ENCODE measurements at places on chromosomes 4 and X. TPM values are rescaled to one million over a fixed set of nuclear protein-coding genes. Genes with fewer than 3 reads are reported as not detected.

DNA sequence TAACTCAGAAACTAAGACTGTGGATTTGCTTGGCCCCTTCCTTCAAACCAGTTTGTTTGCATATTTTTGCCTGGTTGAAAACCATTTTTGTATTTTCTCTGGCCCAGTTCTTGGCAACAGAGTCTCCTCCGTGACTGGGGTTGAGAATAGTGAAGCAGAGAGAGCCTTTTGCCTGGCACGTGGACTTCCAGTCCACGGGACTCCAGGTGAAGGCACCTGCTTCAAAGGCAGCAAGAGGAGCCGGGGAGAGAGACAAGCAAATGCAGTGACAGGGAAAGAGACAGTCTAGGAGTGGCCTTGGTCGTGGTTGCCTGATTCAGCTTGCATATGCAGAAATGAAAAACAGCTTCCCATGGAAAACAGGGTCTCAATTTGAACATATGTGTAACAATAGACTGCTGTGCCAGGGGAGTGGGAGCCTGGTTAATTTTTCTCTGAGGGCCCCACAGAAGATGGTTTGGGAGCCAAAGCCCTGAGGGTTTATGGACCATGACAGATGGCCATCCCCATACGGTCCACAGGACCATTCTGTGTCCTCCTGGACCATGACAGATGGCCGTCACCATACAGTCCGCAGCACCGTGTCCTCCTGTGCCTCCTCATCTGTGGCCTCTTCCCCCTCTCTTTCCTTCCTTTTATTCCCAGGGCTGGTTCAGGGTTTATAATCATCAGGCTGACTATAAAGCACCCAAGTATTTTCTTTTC is 272.2 kb upstream of the RASGEF1B start:
- peak; percentile 62 for DNase-seq

GRCh38 chr4:156838761-156839160 is 132.8 kb downstream of the PDGFC start:
- no peak for DNase-seq

DNA sequence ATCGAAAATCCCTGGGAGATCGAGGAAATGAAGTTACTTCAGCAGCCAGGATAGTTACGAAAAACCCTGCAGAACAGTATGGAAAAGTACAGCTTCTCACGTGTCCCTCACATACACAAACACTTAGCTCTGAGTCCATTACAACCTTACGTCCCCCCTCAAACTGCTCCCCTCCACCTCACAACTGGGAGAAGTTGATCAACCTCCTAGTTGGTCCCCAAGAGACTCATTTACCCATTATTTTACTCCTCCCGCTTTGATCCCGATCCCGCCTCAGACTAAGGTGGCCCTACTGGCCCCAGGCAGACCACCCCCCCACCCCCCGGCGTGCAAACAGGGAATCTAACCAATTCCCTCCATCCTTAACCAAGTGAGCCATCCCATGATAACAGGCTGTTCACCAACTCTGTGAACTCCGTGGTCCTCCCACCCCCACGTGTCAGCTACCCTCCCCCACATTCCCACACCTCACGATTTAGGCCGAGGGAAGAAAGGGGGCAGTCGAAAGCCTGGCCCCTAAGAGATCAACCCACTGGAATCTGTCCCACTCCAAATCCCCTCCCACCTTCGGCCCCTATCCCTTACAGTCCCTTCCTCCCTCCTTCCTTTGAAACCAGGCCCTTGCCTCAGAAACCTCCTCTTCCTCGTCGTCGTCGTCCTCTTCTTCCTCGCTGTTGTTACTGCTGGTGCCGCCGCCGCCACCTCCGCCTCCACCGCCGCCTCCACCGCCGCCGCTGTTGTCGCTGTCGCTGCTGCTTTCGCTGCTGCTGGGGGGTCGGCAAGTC is 755 bp downstream of the ANKRD17 start:
- DNase-seq: peak; percentile 55

- no peak for DNase-seq
Observed at GRCh38 chr4:100879471-100879870, 361.6 kb upstream of the EMCN start.

- DNase-seq: no peak
Observed at GRCh38 chr4:173269280-173269679, 64.9 kb downstream of the HMGB2 start.

- DNase-seq: no peak
Observed at GRCh38 chrX:15864629-15865028, 10.0 kb upstream of the AP1S2 start.

DNA sequence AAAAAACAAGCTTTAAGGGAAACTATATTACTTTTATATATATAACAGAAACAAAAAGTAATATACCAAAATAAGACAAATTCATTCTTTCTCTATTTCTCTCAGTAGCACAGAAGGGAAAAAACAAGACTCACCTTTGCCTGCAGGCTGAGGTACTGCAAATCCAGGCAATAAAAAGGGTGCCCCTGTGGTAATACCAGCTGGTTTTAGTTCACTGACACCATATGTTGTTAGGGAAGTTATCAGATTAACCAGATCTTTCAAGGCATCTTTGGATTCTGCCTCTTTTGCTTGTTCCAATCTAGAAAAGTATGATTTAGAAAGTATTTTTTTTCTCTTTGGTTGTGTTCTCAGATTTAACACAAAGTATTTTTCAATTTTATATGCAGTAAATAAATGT is 139.8 kb downstream of the WDFY3 start:
- DNase-seq: no peak

DNA sequence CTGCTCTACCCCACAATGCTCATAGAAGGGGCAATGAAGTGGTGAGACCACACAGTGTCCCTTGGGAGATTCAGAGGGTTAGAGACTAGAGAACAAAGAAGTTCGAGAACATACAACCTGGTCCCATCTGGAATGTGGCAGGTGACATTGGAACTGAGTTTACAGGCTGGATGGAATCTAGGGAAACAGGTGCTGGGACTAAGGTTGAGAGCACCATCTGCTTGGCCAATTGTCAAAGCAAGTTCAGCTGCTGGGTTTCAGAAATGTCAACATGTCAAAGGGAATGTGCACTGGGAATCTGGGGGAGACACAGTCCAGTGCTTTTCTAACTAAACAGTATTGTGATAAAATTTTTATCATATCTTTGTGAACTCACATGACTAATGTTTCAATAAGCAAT is 15.9 kb upstream of the FAM13A start:
- no peak for DNase-seq

DNA sequence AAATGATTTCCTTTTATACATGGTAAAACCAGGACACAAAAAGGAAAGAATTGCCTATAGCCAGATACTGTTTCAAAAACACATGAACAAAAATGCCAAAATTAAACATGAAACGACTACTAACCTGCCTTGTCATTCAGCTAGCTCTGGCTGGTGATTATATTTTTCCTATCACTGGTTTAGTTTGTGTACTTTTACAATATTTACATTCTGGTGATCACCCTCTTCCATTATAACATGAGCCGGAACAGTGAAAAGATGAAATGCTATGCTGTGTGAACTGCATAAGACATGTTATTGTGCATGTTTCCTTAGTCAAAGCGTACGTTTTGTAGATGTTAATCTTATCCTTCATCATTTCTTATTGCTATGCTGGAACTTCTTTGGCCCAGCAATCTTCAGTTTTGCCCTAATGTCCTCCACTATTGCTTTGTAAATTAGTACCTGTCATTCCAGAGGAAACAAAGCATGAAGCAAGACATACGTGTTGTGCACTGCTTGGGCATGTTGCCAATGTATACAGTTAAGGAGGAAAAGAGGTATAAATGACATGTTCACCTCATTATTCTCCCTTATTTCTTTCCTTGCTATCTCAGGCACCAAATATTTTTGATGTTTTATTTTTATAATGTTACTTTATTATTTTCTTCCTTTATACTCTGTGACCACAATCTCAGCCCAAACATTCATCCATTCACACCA is 386.3 kb downstream of the ARHGAP24 start:
- DNase-seq: peak; percentile 65

DNA sequence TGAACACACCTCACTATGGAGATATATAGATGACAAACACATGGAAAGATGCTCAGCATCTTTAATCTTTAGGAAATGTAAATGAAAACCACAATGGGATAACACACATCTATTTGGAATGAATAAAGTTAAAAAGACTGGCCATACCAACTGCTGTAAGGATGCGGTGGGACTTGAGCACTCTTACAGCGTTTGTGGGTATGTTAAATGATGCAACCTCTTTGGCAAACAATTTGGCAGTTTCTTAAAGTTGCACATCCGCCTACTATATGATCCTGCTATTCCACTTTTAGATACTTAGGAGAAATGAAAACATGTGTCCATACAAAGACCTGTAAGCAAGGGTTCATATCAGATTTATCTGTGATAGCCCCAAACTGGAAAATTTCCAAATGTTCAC is 50.7 kb downstream of the MRPL1 start:
- DNase-seq: no peak

DNA sequence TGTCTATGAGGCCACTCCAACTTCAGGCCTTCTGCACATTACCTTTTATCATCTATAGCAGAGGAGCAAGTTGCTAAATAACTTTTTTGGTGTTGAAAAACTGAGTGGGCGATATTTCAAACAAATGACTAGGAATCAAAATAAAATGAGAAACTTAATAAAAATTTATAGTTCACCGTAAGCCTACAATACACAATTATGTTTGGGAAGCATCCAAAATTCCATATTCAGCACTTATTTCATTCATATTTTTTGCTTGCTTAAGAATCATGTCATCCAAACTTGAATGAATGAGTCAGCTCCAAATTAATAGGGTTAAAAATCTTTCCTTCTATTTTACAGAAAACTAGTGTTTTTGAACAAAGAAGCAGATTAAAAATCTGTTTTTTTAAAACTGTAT is 119.1 kb downstream of the SH3RF1 start:
- DNase-seq: no peak

GRCh38 chrX:13937370-13938050 is 92.2 kb downstream of the GEMIN8 start:
- no peak for DNase-seq

DNA sequence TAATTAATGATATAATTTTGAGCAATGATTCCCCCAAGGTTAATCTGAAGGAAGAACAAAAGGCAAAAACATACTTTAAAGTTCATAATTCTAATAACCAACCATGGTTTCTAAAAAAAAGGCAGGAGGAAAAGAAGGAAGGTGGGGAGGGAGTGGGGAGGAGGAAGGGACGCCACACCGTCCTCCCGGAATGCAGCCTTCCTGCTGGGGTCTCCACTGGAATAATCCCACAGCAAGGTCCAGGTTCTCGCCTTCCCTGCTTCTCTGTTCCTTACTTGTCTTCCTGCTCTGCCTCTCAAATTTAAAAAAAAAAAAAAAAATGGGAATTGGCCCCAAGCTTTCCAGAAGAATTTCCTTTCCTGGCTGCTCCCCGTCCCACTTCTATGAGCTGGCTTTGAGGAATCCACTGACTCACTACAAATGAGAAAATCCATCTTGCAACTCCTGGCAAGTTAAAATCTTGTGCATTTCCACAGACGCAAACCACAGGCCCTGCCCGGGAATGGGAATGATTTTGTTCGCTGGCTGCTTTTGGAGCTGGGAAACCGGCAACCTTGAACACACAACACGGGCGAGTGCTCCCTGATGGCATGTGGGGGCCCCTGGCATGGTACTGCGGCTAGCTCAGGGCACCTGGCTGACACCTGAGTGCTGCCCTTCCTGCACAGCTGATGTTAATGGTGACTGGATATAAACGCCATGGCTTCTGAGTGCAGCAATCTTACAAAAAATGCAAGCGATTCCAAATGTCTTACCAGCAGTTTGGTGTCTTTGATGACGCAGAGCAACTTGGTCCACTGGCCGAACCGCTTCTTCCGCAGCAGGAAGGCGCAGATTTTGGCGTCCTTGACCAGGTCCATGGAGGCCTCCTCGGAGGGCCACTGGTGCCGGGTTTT is 97.0 kb downstream of the AFAP1 start:
- peak; percentile 97 for DNase-seq

DNA sequence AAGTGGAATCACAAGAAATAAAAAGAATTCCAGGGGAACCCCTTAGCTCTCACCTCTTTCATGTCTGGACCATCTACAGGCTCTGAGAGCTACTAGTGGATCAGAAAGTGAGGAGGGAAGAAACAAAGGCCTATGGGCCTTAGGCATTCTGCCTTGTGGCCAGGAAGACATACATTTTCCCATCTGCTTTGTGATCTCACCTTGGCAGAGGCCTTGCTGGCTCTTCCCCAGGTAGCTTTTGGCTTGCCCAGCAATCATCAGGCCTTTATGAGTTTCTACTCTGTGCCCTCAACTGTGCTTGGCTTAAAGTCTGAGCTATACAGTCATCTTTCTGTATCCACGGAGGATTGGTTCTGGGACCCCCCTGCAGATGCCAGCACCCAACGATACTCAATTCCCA is 28.3 kb upstream of the CD99L2 start:
- no peak for DNase-seq

GRCh38 chrX:48520976-48521352 is 644 bp upstream of the EBP start:
- DNase-seq: no peak

GRCh38 chr4:176883681-176884418 is 91.1 kb upstream of the VEGFC start:
- DNase-seq: no peak

GRCh38 chr4:26459756-26460530 is 30.3 kb downstream of the CCKAR start:
- peak; percentile 62 for DNase-seq

DNA sequence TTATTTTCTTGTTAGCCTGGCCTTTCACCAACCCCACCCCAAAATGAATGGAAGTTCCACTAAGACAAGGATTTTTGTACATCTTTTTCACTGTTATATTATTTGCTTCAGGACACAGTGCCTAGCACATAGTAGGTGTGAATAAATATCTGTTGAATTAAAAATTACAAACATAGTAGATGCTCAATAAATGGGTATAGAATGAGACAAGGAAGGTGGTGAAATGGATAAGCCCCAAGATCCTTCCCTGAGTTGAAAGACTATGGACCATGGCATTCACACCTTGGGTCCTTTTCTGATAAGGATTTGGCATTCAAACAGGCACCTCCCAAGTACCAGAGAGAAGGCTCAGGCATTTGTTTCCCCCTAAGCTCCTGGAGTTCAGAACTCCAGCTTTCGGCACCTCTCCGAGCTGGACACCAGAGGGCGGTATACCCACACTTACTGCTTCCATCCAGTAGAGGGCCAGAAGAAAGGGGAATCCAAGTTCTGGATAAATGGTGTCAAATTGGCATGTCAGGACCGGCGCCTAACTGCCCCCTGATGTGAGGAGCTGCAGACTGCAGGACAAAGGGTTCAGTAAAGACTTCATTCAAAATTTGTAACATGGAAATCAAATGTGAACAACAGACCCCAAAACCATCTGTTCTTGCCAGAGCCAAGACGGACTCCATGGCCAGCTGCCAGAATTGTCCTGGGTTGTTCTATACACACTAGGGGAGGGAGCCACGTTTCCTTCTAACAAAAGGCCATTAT is 193.0 kb downstream of the GPC3 start:
- DNase-seq: peak; percentile 69

DNA sequence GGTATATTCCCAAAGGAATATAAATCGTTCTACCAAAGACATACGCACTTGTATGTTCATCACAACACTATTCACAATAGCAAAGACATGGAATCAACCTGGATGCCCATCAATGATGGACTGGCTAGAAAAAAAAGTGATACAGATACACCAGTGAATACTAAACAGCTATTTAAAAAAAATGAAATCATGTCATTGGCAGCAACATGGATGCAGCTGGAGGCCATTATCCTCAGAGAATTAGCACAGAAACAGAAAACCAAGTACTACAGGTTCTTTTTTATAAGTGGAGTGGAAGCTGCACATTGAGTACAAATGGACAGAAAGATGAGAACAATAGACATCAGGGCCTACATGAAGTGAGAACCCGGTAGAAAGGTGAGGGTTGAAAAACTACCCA is 81.4 kb downstream of the ANTXR2 start:
- no peak for DNase-seq

Gene FAM184B
- 3.1 TPM for total RNA-seq

Gene ZCCHC18
- total RNA-seq: 1.7 TPM

Gene S100P
- total RNA-seq: 5.3 TPM

Gene GNRHR
- 4.6 TPM for total RNA-seq

Gene TSPAN6
- 38.3 TPM for total RNA-seq

Gene RTL3
- 0.24 TPM for total RNA-seq

Gene SULT1B1
- total RNA-seq: 7.9 TPM
